ENCODE measurements at places on chromosomes 6 and 20.

GRCh38 chr6:125509477-125509876 lies 207.7 kb upstream of the HDDC2 start:
- no peak for DNase-seq

GRCh38 chr6:163438298-163438939 lies 23.9 kb downstream of the QKI start:
- no peak for DNase-seq

- no peak for DNase-seq
Measured at GRCh38 chr20:57410398-57410920, 19.3 kb downstream of the RBM38 start.

DNA sequence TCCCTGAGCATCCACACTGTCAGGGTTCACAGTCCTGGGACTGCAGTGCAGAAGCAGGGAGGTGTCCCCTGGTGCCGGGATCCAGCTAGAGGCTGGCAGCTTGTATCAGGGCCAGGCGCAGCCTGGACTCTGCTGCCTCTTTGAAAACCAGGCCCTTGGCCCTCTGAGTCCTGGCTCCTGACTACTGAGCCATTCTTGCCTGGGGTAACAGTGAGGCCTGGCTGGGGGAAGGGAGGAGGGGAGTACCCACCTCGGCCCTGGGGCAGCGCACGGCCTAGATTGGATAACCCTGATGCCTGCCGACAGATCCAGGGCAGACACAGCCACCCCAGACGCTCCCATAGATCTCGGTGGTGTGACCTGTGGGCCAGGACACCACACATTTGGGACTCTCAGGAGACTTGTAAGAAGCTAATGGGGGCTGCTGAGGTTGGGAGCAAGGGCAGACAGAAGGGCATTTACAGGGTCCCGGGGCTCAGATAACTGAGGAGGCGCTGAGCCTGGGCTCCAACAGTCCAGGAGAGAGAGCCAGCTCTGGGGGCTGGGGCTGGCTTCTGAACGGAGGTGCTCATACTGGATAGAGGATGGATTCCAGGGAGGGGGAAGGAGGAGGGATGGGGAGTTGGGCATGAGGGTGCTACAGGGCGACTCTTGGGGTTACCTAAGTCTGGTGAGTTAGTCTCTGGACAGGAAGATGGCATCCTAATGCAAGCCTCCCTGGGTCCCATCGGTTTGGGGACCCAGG lies 30.5 kb downstream of the SPDEF start:
- no peak for DNase-seq

DNA sequence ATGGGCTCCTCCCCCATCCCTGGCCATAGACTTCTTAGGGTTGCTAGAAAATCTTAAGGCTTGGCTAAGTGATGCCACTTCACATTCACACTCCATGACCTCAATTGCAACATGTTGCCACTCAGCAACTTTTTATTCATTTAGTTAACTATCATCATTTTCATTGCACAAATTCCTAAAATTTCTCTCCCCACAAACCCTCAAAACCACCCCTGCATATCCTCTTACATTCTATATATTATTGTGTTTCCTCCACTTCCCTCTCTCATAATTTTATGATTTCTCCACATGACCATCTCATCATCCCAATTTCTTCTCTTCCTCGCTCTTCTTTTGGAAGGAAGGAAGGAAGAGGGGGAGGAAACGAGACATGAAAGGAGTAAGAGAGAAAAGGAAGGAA lies 436.0 kb downstream of the HACE1 start:
- DNase-seq = no peak

DNA sequence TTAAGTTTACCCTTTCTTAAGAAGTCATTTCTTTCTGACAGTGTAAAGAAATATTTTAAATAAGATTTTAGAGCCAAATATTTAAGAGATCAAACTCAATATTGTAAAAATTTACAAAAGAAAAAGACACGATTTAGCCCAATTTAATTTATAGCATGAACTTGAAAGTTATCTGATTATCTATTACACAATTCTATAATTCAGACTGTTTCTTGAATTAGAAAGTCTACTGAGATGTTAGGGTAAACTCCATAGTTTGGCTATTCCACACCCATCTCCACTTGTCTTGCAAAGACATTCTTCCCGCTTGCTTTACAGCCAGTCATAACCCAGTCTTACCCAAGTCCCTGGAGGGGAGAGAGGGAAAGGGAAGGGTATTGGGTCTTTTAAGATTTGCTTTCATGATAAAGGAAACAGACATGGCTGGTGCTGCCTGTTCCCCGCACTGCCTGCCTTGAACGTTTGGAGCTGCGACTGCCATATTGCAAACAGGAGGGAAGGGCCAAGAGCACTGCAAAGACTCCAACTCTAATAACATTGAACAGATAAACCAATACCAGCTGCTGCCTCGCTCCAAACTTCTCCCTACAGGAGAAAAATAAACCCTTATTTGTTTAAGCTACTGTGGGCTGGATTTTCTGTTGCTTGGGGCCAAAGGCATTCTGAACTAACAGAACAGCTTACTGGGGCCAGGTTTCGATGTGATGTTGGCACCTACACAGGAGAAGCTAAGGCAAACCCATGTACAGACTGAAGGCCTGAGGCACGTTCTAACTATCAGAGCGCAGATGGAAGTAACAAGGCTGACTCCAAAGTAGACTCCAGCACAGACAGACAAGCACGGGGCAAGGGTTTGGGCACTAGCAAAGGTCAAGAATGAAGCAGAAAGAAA lies 552.3 kb upstream of the JARID2 start:
- DNase-seq = no peak

DNA sequence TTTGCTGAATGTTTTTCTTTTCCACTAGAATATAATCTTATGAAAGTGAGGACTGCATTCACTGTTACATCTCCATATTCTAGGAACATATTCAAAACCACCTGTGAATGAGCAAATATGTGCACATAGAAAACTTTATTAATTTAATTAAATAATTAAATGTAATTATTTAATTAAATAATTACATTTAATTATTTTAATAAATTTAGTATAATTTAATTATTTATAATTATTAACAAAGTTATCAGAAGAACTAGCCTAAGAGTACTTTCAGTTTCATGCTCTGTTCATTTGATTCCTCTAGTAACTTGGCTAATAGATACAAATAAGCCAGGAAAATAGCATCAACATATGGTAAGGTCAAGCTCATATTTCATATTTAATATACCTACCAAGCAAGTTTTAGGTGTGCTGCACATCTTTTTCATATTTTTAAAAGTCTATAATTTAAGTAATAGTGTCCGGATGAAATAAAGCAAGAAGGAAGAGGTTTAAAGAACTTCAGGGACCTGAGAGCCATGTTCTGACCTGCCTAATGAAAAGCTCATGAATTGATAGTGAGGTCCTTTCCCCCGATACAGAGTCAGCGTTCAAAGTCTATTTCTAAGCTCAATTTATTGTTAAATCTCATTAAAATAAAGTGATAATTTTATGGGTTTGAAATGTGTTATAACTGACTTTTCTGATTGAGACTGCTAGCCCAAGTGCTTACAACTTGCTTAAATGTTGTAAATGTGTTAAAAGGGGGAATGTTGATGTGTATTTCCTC lies 361.4 kb upstream of the FLRT3 start:
- DNase-seq = no peak

DNA sequence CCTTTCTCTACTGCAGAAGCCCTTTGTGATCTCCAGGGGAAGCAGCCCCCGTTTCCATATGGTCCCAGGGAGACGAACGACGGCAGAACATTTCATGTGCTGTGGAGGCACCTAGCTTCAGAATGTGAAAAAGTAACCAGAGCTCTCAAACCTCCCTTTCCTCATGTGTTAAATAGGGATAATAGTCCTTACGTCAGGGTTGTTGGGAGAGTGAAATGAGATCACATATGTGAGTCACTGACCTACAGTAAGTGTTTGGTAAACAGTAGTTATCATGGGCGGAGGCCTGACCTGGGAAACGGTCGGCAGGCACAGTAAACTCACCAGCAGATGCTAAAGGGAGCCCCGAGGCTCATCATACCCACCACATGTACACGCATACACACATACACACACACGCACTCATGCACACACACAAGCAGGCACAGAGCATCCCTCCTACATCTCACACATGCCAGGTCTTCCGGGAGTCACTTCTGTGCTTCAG lies 89.7 kb downstream of the LY86 start:
- DNase-seq = no peak

DNA sequence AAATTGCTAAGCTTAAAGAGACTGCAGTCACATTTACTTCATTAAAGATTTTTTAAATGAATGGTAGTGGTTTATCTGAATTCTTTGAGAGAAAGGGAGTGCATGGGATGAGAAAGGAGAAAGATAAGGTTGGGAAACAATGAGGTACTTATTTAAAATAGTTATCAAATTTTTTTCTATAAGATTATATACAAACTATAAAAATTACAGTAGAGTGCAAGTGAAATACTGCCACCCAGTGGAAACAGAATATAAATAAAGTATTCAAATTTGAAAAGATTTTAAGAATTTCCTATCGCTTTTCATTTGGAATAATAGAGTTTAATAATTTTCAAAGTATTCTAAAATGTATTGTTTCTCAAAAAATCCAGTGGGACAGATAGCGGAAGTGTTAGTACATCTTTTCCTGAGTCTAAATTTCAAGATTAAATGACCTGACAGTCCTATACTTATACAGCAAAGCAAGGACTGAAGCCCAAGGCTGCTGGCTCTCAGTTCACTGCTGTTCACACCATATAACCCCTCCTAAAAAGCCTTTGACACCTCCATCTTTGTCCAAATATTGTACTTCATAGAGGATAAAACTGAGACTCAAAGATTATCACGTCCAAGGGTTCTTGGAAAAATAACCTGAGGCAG lies 31.1 kb downstream of the EPM2A start:
- peak; percentile 21 for DNase-seq

DNA sequence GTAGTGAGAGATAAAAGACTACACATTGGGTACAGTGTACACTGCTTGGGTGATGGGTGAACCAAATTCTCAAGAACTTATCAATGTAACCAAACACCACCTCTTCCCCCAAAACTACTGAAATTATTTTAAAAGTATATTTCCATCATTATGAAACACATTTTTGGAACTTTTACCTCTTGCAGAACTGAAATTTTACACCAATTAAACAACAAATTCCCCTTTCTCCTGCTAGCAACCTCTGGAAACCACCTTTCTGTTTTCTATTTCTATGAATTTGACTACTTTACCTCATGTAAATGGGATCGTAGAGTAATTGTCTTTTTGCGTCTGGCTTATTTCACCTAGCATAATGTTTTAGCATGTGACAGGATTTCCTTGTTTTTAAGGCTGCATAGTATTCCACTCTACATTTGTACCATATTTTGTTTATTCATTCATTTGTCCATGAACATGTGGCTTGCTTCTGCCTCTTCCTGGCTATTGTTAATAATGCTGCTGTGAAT lies 149.9 kb upstream of the PHACTR1 start:
- DNase-seq = no peak

DNA sequence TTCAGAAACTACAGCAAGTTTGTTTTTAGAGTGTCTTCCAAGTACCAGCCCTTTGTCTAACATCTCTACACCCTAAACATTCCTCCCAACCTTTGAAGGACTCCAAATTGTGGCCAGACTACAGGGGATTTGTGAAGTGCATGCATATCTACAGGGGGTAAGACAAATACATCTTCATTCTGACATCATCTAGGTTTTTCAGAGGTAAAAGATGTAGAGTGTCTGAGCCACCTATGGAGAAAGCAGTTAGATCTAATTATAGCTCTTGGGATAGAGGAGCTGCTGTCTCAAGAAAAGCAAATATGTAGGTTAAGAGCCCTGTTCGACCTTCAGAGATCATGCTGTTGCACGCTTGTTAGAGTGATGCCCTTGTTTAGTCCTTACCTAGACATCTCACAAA lies 617.7 kb upstream of the AGPAT4 start:
- no peak for DNase-seq

DNA sequence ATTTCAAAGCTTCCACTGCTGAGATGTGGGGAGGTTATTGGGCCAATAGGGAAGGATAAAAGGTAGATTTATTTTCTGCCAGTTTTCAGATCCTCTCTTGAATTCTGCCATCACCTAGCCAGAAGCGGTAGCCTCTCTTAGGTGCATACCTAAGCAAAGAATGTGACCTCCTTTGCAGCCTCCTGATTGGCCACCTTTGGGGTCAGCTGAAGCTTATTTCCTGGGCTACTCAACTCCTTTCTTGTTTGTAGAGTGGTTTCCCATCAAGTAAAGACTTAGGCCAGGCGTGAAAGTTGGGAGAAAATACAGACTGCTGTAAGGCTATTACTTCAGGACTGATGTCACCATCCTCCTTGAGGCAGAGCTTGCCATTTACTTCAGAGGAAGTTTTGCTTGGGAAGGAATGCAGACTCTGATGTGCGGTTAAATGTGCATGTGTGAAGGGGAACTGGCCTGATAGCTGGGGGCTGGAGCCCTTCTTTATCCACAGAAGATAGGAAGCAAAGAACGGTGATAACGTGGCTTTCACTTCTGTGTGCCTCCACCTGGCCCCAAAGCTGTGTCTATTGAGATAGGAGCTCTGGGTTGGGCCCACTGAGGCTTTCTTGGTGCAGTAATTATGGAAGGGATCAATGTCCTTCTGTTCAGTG lies 70.1 kb downstream of the TRMT11 start:
- DNase-seq = no peak

DNA sequence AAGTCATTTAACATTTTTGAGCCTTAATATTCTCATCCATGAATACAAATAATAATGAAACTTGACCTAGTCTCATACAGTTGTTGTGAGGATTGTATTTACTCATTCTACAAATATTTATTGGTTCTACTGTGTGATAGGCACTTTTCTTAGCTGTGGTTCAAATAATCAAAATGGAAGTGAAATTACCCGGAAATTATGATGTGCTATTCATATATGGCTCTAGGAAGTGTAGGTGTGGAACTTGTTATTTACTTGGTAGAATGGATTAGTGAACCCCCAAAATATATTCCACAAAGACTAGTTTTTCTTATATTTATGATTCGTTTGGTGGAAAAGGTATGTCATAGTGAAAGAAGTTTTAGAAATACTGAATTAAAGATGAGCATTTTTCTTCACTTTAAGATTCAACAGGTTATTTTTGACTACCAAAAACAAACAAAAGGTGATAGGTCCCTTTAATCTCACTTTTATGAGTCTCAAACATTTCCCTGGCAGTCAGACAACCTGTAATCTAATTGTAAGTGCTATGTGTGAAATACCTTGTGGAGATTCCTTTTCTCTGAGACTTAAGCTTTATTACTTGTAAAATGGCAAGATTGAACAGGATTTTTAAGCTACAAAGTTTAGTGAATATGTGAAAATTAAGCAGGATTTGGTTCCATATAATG lies 77.8 kb downstream of the STXBP5 start:
- no peak for DNase-seq

GRCh38 chr20:32968478-32969241 lies 35.6 kb downstream of the SUN5 start:
- DNase-seq = no peak

- no peak for DNase-seq
Measured at GRCh38 chr6:11358904-11359830, 126.7 kb upstream of the NEDD9 start.

GRCh38 chr6:73984571-73985210 lies 288.7 kb downstream of the CD109 start:
- no peak for DNase-seq

DNA sequence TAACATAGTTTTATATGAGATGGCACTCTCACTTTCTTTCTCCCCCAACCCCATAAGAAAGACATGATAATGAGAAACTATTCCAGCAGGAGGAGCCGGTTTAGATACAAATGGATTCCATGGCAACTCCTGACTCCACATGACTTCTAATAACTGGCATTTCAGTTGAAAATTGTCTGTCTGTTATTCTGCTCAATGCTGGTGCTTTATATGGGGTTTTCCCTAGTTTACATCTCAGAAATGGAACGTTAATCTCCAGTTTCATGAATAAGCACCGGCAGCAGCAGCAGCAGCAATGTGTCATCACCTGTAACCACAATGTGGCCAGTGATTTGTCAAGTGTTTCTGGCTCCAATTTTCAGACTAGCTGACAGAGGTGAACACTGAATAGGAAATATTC lies 8.0 kb upstream of the SIM1 start:
- DNase-seq = no peak

All from SK-MEL-5 (cell line).